ENCODE measurements at places on chromosomes 3 and 15. TPM values are rescaled to one million over a fixed set of nuclear protein-coding genes. Genes with fewer than 3 reads are reported as not detected.

- no peak for DNase-seq
These were observed 16.4 kb downstream of the PXYLP1 start for GRCh38 chr3:141248064-141248463.

DNA sequence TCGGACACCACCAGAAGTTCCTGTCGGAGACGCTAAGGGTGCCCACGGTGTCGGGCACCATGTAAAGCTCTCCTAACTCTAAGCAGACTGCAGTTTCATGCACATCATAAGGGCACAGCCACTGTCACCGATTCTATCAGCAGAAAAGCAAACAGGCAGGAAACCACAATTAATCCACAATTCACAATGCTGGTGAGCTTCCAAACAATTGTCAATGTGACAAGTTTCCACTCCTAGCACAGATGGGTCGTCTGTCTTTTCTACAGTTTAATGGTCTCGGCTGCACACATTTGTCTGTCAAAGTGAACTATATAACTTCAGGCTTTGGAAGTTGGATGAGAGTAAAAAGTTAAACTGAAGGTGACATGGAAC is 8.8 kb upstream of the OCA2 start:
- DNase-seq = no peak

- no peak for DNase-seq
These were observed 46.8 kb upstream of the VILL start for GRCh38 chr3:37943631-37944314.

GRCh38 chr15:73474785-73475184 is 31.8 kb downstream of the REC114 start:
- DNase-seq = no peak

The RARB gene
- polyA plus RNA-seq = 136 TPM

DNA sequence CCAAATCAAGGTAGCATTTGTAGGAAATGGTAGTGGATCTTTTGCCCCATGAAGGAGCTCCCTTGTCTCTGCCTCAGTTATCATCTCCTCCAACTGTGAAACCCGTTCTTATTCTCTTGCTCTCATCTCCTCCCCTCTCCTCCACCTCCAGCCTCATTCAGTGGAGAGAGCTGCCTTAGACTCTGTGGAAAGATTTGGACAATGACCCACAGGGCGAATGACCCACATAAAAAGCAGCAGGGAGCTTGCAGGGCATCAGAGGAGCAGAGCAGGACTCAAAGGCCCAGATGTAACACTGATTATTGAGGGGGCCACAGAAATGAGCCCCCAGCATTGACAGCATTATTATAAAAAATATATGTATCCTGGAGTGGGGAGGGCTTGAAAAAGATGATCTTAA is 641.1 kb upstream of the CFAP20DC start:
- no peak for DNase-seq

The EIF2B5 gene
- polyA plus RNA-seq = 50.5 TPM

The ROBO2 gene
- 84.3 TPM for polyA plus RNA-seq

GRCh38 chr3:191169566-191169965 is 29.5 kb upstream of the OSTN start:
- no peak for DNase-seq

- DNase-seq = no peak
These were observed 1.1 kb downstream of the MON1A start for GRCh38 chr3:49928481-49929017.

DNA sequence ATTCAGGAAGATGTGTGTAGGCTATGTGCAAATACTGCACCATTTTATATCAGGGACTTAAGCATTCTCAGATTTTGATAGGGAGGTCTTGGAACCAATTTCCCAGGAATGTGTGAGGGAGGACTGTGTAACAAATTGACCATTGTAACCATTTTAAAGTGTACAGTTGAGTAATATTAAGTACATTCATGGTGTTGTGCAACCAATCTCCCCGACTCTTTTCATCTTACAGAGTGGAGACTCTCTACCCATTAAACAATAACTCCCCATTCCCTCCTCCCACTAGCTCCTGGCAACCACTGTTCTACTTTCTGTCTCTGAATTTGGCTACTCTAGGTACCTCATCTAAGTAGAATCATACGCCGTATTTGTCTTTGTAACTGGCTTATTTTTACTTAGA is 5.1 kb downstream of the RCN2 start:
- DNase-seq = no peak

Measured in left renal pelvis (tissue), 4 donors.